ENCODE measurements at places on chromosomes 7 and 10.
A peak's percentile ranks its signal among the peaks of the same experiment; 100 is the strongest.

DNA sequence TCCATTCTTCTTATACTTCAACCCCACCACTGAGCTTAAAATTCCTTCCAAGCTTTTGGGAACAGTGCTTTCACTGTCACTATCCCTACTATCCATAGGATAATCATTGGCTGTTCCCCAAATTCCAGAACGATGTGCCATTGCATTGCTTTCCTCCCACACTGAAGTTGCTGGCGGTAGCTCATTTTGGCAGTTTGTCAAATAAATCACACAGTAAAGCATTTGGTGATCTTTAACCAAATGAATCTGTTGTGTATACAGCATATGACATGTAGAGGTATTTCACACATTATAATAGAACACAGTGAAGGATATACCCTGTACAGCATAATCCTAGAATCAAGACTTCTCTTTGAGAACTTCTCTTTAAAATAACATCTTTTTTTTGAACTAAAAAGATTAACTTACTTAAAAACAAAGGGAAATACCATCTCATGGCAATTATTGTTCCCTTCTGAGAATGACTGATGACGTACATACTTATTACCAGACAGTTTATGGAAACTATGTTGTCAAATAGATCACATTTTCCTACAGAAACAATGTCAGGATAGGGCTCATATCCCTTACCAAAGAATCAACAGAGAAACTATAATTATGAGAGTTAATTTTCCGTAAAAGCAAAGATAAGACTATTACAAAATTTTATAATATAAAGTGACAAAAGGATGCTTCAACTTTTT lies 93.6 kb downstream of the CTNNA3 start:
- no peak for DNase-seq

- DNase-seq: peak; percentile 60
These were observed 5.9 kb downstream of the KCP start for GRCh38 chr7:128904381-128905197.

- no peak for DNase-seq
These were observed 1.2 kb upstream of the AMPH start for GRCh38 chr7:38632411-38632810.

- DNase-seq: no peak
These were observed 68.2 kb downstream of the ELAPOR2 start for GRCh38 chr7:86991093-86991769.

DNA sequence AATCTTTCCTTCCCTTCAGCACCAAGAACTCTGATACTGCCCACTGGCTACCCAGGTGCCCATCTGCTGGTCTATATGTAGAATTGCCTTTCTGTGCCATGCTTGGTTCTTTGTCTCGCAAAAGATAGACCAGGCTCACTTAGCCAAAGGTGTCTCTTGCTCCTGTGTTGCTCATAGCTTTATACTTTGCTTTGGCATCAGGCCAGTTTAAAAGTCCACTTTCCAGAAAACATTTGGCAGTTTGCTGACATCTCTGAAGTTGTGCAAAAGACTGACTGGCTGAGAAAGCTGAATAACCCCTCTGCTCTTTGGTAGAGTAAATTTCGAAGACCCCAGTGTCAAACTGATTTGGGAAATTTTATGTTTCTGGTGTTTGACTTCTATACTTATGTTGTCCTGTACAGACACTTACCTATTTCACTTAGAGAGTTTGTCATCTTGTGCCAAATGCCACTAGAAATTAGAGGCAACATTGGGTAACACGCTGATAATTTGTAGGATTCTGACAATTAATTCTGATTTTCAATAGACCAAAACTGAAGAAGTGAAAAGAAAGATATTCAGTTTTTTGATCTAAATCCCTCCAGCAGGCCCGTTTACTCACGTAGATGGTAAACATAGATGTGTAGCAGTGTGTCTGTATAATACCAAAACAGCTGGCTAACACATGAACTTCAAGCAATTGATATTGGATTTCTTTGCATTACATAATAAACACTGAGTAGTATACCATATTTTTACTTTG lies 91.1 kb downstream of the CPED1 start:
- no peak for DNase-seq

DNA sequence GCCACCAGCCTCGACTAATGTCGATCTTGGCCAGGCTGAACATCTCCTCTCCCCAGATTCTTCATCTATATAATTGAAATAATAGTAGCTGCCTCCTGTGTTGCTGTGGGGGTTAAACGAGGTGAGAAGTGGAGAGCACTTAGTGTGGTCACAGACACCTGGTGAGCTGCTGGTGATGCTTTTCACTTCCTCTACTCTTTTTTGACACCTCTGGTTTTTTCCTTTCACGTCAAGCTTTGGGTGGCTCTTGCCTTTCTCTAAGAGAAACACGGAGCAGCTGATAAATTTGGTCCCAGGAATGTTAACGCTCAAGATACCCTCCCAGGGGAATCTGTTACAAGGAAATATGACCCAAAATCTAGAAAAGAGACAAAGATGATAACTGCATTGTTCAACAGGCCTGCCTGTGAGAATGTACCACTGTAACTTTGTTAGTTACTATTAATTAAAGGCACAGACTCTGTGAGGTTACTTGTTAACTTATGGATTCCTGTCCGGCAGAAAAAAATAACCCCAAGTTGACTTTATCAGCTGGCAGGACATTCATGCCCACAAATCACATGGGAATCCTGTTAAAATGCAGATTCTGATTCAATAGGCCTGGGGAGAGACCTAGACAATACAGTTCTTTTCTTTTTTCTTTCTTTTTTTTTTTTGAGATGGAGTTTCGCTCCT lies 9.5 kb upstream of the NPFFR1 start:
- peak; percentile 73 for DNase-seq

DNA sequence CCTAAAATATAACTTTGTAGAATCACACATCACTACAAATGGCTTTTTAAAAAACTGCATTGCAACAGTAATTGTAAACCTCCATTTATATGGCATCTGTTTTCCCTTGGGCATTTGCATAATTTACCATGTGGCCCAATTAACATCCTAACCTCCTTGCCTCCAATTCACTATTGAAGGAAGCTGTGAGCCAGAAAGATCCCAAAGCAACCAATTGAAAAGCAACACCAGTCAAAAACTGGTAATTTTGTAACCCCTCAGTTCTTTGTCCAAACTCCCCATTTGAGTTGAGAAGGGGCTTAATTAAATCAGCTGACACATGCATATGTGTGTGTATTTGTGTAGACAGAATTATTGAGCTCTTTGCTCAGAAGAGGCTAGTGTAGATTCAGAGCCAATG lies 90.3 kb downstream of the FAM13C start:
- no peak for DNase-seq

DNA sequence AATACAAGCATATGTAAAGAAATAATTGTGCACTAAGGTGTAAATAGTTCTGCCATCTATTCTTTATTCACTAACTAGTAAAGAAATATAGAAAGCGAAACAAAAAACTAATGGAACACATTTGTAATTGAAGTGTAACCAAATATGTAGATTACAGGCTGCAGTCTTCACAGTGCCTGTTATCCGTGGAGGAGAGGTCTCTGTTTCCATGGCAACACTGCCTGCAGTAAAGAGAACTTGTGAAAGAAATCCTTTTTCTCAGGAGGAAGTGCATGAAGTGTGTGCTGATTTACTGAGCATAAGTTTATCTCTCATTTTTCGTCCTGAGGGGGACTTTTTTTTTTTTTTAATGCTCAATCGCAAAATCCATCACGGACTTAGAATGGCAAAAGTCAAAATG lies 102.5 kb downstream of the APBB1IP start:
- DNase-seq: no peak

DNA sequence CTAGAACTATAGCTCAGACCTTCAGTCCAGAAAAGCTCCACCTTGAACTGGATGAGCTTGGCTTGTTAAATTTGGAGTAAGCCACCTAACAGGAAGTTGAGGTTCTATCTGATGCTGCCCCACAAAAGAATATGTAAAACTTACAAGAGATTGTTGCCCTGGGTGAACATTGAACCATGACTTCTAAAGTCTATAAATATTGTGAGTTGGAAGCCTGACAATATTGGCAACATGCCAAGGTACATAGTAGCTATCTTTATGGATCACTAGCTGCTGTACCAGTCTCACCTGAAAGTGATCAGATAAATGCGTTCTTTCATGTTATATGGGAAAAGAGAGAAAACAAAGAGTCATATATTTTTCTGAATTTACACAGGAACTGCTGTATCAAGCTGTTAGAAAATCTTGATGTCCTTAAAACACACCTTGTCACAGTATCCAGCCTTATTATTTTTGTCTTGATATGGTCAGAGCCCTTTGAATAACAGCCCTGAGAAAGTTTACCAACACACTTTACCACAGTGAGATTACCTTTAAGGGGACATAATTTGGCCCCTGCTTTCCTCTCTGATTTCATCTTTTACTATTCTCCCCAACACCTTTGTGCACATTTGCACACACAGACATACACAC lies 92.0 kb downstream of the LSMEM1 start:
- no peak for DNase-seq

GRCh38 chr10:61068471-61068870 lies 124.5 kb upstream of the RHOBTB1 start:
- DNase-seq: no peak

GRCh38 chr7:98211221-98211675 lies at the start of gene BHLHA15:
BHLHA15 (plus strand) TSS chr7:98211439; CDS start chr7:98212310, 871 bp downstream.
- DNase-seq: peak; percentile 81

DNA sequence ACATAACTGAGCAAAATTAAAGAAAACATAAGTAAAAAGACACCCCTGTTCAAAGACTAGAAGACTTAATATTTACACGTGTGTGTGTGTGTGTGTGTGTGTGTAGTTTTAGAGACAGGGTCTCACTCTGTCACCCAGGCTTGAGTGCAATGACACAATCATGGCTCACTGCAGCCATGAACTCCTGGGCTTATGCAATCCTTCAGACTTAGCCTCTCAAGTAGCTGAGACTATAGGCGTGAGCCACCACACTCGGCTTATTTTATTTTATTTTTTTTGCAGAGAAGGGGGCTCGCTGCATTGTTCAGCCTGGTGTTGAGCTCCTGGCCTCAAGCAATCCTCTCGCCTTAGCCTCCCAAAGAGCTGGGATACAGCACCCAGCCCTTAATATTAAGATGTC lies 90.3 kb downstream of the JMJD1C start:
- DNase-seq: no peak

DNA sequence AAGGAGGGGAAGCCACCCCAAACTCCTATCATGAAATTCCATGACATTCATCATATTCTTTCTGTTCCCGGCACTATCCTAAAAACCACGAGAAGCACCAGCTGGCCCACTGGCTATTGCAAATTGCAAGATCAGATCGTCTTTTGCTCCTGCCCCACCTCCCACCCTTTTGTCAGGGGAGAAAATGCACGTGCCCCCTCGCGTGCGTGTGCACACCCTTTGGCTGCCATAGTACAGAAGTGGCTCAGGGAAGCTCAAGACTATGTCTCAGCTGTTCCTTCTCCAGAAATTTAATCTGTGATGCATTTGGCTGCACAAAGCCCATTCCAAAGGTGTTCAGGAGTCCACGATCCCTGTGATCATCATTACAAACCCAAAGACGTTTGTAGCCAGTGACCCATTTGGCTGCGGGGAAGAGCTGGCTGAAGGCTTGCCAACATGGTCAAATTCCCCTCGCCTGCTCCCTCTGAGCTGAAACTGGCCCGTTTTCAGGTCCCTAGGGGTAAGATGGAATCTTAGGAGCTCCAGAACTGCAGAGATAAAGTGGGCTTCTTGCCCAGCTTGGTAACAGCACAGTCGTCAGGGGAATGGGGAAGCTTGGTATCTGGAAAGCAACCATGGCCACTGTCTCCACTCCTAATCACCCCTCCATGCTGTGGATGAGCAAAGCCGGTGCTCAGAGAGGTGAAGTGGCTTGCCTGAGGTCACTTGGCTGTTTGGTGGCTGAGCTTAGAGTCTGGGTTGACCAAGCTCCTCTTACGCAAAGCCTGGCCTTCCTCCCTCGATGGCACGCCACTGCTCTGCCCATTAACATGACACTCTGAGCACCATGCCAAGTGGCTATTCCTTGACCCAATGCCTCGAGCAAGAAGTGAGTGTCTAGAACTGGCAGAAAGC lies 155.4 kb downstream of the NEURL1 start:
- DNase-seq: no peak

DNA sequence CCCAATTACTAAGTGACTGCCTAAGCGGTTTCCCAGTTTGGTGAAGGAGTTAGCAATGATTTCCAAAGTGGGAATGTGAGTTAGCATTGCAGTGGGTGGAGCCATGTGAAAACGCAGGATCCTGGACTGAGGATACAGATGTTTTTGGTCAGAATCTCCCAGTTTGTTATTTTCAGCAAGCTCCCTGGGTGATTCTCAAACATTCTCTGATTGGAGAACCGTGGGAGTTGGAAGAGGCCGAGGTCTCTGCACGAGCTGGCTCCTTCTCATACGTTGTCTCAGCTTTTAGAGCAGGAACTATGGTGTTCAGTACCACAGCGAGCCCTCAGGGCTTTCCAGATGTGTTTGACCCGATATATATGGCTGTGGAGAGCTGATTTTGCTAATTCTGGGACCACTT lies 396.5 kb upstream of the NPVF start:
- no peak for DNase-seq

GRCh38 chr10:60388116-60388625 lies 1.5 kb downstream of the ANK3 start:
- no peak for DNase-seq

DNA sequence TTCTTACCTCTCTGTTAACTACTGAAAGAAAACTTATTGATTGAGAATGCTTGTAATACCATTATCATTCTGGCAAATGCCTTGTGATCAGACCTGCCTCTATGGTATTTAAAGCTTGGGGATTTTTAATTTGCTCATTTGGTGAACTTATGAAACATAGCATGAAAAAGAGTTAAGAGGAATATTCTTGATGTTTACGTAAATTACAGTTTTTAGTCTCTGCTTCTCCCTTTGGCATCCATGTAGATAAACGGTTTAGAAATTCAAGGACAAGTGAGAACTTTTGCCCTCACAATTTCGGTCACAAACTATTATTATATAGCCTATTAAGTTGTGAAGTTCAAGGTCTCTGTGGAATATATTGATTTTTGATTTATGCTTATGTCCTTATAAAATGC lies 11.2 kb upstream of the CELF2 start:
- DNase-seq: no peak

DNA sequence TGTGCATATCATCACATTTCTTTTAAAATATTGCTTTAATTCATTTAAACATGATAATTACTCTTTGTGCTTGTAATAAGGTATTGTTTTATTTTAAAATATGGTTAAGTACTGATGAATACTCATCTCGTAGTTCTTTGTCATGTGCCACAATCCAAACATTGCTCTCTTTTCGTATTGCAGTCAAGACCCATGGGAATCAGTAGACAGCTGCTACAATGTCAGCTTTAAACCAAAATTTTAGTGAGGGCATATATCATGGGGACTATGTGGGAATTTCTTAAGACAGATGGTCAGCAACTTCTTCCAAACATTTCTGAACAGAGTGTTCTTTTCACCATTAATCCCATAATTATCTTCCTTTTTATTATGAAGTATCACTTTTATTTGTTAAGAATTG lies 77.2 kb upstream of the FZD1 start:
- DNase-seq: no peak

GRCh38 chr10:131573256-131573655 lies 261.7 kb upstream of the TCERG1L start:
- DNase-seq: no peak
